Keratinocyte (primary cell): ENCODE measurements at places on chromosomes 7 and 10. TPM values are rescaled to one million over a fixed set of nuclear protein-coding genes. Genes with fewer than 3 reads are reported as not detected.

DNA sequence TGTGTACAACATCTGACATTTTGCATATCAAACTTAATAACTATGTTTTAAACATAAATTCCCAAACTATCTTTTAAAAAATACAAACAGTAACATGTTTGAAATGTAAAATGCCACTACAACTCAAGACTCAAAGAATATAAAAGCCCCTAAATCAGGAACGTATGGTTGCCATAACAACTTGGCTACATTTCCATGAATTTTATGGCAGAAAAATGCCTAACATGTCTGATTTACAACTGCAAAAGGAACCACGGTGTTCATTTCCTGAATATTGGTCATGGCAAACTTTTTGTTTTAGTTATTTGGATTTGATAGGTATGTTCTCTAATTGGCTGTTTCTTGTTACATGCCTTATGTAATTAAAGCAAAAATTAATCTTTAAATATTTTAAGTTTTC, 2.0 kb downstream of the SOSTDC1 start:
- DNase-seq, result no peak

DNA sequence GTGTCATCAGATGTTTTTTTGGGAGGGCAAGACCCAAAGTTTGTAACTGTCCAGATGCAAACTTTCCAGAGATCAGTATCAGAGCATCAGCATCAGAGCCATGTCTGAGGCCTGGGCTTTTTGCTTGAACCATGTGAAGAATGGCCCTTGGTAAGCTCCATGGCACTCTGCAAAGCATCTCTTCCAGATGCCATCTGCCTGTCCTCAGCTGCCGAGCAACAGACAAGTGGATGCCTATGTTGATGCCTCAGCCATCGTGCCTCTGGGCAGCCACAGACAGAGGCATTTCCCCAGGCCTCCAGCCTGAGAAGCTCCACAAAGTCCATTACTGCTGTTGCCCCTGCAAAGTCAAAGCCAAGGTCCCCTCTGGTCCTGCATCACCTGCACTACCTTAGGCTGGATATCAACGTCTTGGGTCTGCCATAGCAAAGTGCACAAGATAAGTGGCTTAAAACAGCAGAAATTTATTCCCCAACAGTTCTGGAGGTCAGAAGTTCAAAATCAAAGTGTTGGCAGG, 670.2 kb upstream of the MKI67 start:
- no peak for DNase-seq

GRCh38 chr10:111297351-111297848, 220.6 kb downstream of the ADRA2A start:
- DNase-seq, result no peak

DNA sequence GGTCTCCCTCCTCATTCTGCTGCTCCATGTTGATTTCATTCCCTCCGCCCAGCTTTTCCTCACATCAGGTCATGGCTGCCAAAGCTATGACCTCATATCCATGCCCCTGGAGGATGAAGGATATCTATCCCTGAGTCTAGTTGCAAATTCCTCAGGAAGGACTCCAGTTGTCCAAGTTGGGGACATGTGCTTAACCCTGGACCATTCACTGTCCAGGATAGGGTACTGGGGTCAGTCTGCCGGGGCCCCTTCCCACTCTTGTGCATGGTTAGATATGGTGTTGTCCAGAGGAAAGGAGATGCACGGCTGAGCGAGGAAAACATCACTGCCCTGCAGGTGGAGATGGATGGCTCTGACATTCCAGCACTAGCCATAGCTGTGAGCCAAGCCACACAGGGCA, 51.9 kb upstream of the COMTD1 start:
- DNase-seq, result no peak

DNA sequence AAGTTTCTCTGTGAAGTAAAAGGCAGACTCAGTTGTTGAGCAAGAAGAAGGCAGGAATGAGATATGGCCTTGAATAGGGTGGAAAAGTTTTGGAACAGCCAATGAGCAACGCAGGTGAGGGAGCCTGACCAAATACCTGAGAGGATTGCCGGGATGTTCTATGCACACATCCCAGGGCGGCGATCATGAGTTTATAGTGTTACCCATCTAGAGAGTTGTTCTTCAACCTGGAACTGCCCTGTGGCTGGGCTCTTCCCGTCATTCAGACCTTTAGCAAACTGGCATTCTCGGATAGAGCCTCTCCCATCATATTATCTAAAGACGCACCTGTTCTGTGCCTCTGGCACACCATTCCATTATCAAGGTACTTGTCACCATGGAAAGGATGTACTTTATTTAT, 103.0 kb upstream of the KIF5B start:
- DNase-seq, result no peak

DNA sequence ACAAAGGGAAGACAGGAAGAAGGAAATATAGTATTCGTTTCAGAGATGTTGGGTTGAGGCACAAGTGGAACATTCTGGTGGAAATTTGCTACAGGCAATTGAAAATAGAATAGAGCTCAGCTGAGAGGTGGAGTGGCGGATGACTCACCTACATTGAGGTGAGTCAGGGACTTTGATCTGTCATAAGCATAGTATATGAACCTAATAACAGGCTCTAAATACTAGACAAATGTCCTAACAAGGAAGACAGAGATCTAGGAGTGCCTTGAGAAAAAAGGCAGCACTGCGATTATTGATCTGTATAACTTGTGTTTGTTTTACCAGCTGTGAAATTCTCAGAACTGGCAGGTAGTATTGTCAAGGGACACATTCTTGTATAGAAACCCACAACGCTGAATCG, 907 bp upstream of the IFRD1 start:
- no peak for DNase-seq

GRCh38 chr7:23607130-23607529, 9.9 kb downstream of the CCDC126 start:
- no peak for DNase-seq

DNA sequence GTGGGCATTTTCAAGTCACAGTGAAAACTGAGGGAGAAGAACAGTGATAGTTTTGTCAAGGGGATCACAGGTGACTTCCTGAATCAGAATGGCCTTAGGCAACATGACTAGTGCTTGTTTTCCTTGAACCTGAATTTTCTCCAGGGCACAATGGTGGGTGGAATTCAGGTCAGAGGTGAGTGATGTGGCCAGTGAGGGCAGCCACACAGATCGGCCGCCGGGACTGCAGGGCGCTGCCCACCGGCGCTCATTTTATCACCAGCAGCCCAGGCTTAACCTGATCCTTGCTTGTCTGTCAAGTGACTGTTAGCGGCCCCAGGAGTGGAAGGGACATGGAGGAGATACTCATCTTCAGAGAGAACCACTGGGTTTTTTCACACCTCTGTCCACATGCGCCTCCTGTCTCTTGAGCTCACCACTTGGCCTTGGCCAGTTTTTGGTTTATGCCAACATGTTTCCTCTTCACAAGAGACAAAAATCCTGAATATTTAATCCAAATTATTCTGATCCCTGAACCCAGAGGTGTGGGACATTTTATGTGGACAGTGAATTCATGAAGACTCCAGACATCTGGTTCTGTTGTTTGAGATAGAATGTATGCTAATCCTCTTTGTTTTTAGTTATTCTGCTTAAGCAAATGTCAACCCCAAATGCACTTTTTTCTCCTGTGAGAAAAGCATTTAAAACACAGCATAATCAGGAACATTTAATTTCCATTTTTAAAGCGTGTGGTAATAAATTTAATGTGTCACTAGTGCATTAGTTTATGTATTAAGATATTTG, 108.7 kb downstream of the DOCK1 start:
- no peak for DNase-seq

- no peak for DNase-seq
Observed at GRCh38 chr7:78179211-78179610, 380.6 kb downstream of the PHTF2 start.

DNA sequence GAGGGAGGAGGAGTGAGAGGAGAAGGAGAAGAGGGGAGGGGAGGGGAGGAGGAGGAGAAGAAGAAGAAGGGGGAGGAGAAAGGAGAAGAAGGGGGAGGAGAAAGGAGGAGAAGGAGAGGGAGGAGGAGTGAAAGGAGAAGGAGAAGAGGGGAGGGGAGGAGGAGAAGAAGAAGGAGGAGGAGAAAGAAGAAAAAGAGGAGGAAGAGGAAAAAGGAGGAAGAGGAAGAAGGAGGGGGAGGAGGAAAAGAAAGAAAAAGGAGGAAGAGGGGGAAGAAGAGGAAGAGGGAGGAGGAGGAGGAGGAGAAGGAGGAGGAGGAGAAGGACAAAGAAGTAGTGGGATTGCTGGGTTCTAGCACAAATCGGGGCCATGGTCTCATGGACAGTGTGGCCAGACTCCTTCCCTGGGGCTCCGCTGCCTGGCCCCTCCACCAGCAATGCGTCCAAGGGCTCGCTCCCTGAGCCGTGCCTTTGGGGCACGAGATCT, 4.2 kb upstream of the MAFK start:
- DNase-seq, result no peak

DNA sequence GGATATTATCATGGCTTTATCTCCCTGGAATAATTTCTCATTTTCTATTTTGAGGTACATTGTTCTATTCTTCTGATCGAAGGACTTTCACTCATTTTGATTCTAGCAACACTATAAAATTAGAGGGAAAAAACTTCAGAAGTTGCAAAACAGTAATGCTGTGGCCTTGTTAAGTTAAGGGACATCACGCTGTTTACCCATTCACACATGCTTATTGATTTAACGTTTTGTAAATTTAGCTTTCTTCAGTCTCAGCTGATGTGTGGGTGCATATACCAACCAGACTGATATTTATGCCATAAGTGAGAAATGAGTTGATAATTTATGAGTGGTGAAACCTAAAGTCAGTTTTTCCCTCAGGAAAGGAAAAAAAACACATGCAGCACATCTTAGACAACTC, 63.5 kb upstream of the RELN start:
- no peak for DNase-seq

DNA sequence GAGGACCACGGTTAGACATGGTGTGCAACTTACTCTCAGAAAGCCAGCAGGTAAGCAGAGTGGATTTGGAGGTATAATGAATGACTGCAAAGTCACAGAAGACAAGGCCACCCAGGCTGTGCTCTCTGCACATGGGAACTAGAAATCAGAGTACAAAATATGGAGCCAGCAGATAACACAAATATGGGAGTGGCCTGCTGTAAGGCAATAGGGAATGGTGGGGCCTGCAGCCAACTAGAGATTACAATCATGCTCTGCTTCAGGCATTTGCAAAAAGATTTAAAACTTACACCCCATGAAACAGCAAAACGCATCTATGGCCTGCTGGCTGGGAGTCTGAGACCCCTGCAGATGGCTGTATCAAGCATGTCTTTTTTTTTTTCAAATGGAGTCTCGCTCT, 47.0 kb downstream of the RGS10 start:
- no peak for DNase-seq

- DNase-seq, result no peak
Observed at GRCh38 chr10:121597504-121598262, 561 bp downstream of the FGFR2 start.

The BHLHA15 gene
- polyA plus RNA-seq, result not detected in 3 replicates

The STAM gene
- 27.8 to 34.9 TPM (median 34.1 TPM) in 3 replicates for polyA plus RNA-seq

The PTN gene
- 0.04 TPM in 1 of 3 replicates, not detected in the others for polyA plus RNA-seq

The ANKRD22 gene
- polyA plus RNA-seq, result 1.6 to 5.2 TPM (median 4.4 TPM) in 3 replicates

The GPR85 gene
- 1.6 to 2.0 TPM (median 2.0 TPM) in 3 replicates for polyA plus RNA-seq

The TMEM176A gene
- not detected in 3 replicates for polyA plus RNA-seq

The EBLN1 gene
- polyA plus RNA-seq, result not detected in 3 replicates

The TLL2 gene
- polyA plus RNA-seq, result 0.48 to 1.6 TPM (median 0.83 TPM) in 3 replicates

The AKR1C8 gene
- not detected in 3 replicates for polyA plus RNA-seq

The GRM3 gene
- polyA plus RNA-seq, result not detected in 3 replicates

The RHBDD2 gene
- polyA plus RNA-seq, result 24.1 to 35.4 TPM (median 26.3 TPM) in 3 replicates
